ENCODE measurements at places on chromosomes 16 and 17.

- no peak for DNase-seq
Measured at GRCh38 chr16:81259916-81260315, 21.4 kb downstream of the BCO1 start.

GRCh38 chr17:78974635-78975591 is 4.8 kb downstream of the LGALS3BP start:
- no peak for DNase-seq

DNA sequence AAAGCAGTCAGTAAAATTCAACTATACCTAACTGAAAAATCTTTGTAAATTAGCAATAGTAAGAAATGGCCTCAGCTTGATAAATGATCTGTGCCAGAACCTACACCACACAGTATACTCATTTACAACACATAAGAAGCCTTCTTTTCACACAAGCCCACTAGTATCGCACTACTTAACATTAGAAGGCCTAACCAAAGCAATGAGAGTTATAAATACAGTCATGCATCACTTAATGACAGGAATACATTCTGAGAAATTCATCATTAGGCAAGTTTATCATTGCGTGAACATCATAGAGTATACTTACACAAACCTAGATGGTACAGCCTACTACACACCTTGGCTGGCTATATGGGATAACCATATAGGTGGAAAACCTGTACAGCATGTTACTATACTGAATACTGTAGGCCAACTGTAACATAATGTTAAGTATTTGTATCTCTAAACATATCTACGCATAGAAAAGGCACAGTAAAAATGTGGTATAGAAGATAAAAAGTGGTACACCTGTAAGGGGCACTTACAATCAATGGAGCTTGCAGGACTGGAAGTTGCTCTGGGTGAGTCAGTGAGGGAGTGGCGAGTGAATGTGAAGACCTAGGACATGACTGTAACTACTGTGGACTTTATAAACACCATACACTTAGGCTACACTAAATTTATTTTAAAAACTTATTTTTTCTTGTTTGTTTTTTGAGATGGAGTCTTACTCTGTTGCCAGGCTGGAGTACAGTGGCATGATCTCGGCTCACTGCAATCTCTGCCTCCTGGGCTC is 126.5 kb upstream of the CORO6 start:
- DNase-seq = no peak

- DNase-seq = no peak
Measured at GRCh38 chr17:56798916-56799315, 34.8 kb downstream of the C17orf67 start.

DNA sequence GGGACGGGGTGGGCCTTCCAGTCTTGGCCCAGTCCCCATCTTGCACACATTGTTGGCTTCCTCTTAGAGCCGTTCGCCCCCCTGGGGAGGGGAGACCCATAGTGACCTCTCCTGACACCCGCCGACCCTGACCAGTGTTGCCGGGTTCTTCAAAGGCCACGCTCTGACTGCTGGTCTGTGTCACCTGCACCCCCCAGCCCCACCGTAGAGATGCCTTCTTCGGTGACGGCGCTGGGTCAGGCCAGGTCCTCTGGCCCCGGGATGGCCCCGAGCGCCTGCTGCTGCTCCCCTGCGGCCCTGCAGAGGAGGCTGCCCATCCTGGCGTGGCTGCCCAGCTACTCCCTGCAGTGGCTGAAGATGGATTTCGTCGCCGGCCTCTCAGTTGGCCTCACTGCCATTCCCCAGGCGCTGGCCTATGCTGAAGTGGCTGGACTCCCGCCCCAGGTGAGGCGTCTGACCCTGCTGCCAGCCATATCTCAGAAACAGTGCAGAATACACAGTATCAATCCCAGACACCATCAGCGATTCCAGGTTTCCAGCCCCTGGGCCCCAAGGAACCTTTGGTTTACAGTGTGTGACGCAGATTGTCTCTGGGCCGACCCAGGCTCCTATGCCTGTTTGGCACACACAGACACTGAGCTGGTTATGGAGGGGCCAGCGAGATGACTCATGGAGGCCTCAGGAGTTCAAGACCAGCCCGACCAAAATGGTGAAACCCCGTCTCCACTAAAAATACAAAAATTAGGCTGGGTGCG is 1.3 kb downstream of the SLC26A11 start:
- no peak for DNase-seq

DNA sequence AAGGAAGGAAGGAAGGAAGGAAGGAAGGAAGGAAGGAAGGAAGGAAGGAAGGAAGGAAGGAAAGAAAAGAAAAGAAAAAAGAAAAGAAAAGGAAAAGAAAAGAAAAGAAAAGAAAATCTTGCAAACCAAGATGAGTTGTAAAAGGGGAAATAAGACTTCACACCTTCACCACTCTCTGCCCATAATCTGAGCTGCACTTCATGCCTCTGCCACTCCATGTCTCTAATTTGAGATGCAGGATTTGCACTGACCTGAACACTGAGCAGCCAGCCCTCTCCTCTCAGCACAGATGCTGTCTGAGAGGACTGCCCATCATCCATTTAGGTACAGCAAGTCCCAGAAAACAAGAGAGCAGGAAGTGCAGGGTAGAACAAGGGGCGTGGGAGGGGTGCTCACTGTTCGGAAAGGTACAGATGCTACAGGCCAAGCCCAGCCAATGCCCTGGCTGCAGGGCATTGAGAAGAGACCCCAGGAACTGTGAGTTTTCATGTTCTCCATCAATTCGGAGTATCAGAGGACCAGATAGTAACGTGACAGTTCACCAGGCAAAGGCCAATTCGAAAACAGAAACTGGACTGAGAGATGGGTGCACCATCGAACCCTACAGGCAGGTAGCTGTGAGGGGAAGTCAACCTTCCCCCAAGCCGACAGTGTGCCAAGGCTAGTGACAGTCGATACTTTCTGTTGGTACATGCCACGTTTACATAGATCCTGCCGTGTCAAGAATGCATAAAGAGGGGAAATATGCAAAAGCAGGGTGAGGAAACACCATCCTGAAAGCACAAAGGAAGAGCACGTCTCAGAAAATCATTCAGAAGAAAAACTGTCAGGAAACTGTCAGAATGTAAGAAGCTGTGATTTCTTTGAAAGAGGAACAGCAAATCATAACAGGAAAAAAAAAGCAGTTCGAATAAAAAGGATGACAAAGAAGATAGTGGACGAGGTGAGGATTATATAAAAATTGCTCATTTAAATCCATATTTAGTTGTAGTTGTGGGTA is 142.0 kb upstream of the RCVRN start:
- DNase-seq = no peak

DNA sequence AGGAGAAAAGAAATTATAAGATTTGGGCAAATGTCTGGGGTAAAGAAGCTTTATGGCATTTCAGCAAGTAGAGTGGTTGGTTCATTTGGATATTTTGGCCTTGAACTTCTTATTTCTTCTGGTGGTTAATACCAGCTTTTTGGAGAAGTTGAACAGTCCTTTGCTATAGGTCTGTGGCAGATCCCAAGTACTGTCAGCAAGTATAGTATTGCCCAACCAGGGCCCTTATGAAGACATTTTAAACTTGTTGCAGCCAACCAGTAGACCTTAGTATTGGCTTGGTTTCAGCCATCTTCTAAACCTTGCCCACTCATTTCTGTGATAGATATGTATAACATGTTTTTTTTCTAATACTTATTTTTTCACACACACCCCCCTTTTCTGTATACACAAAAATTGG is 2.2 kb downstream of the SP2 start:
- no peak for DNase-seq

GRCh38 chr17:49717371-49717861 is 9.7 kb upstream of the SLC35B1 start:
- peak; percentile 27 for DNase-seq

DNA sequence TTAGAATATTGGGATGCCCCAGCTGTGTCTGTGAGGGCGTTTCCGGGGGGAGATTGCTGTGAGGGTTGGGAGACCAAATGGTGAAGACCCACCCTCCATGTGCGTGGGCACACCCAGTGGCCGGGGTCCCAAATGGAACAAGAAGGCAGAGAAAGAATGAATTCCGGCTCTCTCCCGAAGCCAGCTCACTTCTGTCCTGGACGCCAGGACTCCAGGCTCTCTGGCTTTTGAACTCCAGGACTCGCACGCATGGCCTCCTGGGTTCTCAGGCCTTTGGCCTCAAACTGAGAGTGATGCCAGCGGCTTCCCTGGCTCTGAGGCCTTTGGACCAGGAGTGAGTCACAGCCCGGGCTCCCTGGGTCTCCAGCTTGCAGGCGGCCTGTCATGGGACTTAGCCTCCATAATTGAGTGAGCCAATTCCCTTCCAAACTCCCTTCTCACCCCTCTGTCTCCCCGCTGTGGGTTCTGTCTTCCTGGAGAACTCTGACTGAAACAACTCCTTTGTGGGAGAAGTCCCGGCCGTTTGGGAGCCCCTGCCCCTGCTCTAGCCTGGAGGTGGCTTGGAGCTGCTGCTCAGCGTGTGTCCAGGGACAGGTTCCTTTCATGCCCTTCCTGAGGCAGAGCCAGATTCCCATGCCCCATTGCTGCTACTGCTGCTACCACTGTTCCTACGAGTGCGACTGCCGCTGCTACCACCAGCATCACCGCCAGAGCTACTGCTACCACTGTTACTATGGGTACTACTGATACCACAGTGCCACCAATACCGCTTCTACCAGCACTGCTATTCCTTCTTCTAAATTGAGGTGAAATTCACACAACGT is 49.8 kb upstream of the CBX4 start:
- no peak for DNase-seq

DNA sequence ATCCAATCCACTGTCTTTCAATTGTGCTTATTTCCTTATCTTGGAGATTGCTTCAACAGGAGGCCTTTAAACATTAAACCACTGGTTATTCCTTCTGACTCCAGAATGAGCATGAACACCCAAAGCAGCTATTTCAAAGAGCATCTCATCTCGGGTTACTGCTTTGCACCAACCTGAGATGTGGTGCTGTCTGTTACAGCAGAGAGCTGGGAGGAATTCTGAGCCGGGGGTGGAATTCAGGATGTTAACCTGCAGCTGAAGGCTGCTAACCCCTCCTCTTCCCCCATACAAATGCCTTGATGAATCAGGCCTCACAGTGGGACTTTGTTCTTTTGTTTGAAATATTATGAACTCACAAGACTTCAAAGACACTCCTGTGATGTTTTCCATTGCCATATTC is 113.1 kb downstream of the SHISA9 start:
- no peak for DNase-seq

GRCh38 chr17:81118308-81119221 is 46.7 kb upstream of the PVALEF start:
- no peak for DNase-seq

Data from stimulated activated CD4-positive, alpha-beta T cell treated with anti-CD3 and anti-CD28 coated beads, Interleukin-4, amount 100 ng/mL, for 1 hour (primary cell).